Stimulated activated CD4-positive, alpha-beta T cell treated with anti-CD3 and anti-CD28 coated beads, Interleukin-4, amount 100 ng/mL, for 1 hour (primary cell): ENCODE measurements at places on chromosomes 5 and 9.

DNA sequence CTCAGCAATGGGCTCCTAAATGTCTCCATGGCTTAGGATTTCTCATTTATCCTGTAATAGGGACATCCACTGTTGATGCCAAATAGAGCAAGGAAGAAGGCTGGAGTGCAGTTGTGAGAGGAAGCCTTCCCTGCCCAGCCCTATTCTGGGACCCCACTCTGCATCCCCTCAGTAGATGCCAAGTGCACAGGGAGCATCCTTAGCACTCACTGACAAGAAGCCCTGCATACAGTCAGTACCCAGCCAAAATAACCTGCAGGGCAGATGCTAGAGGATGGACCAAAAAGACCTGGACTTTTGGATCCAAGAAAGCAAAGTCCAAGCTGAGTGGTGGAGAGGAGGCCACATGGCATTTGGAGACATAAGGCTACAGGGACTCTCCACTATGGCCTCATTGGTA is 113.5 kb upstream of the SPOCK1 start:
- no peak for DNase-seq

DNA sequence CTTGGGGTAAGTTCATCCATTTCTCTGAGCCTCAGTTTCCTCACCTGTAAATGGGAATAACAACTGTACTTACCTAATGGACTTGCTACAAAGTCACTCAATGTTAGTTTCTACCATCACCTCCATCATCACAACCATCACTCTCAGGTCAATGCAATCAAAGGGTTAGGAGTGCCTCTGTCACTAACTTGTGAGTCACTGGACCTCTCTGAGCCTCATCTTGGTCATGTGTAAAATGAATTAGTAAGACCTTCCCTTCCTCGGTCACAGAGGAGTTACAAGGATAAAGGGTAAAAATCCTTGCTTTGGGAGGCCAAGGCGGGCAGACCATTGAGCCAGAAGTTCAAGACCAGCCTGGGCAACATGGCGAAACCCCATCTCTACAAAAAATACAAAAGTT is 12.8 kb downstream of the FABP6 start:
- no peak for DNase-seq

DNA sequence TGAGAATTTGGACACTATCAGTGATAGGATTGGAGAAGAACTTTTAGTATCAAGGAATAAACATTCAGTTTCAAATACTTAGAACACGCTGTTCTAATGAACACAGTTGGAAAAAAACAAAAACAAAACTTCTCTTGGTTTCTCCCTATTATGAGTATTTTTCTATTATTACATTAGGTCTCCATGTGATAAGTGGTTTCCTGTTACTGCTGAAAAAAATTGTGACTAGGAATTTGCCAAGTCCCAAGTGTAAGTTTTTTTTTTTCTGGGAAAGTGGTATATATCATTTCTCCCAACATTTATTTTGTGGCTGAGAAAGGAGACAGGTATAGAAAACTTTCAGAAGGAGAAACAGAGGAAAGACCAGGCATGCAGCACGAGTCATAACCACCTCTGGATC is 41.1 kb downstream of the PCSK1 start:
- DNase-seq: no peak

DNA sequence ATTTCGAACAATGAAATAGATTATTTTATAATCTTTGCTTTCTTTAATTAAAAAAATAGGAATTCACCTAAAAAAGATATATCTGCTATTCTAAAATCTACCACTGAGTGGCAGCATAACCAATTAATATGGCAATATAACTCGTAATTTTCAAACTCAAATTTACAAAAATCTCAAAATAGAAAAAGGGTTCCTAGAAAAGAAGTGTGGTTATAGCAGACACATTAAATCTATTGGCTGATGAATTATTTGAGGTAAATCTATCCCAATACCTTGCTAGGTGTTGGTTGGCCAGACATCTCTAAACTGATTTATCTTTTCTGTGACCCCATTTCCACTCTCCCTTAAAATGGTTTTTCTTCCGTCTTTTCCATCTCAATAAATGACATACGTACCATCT is 30.2 kb upstream of the NRG2 start:
- DNase-seq: no peak

- no peak for DNase-seq
Observed at GRCh38 chr5:72314571-72315172, 5.4 kb downstream of the MRPS27 start.

- DNase-seq: no peak
Observed at GRCh38 chr5:112737070-112737462, 619 bp upstream of the APC start.

DNA sequence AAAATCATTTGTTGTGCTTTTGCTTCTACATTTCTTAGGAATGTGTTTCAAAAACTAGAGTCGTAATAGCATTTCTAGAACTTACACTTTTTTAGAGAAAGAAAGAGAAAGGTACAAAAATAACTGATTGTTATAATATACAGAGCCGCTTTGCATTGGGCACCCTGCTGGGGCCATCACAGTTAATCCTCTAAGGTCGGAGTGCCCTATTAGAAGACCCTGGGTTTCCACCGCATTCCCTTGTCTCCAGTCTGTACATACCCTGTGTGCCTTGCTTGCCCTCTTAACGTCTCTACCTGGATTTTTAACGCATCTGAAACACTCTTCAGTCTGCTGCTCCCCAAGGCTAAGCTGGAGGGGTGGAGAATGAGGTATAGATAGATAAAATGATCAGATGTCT is 1.3 kb downstream of the MARVELD2 start:
- DNase-seq: no peak

- DNase-seq: no peak
Observed at GRCh38 chr5:26326153-26326759, 712.1 kb downstream of the CDH9 start.

DNA sequence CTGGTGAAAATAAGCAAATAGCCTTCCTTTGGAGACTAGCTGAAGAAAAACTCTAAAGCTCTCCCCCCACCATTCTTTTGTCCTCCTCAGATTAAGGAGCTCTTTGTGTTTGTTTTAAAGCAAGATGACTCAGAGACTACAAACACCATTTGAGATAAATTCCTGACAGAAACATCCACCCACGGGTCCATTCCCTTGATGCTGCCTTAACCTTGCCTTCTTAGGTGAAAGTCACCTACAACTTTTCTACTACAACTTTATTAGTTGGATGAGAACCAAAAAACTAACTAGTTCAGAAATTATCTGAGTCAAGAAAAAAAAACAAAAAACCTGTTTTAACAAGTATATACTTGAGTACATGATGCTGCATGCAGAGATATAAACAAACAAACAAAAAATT is 831.1 kb downstream of the NR2F1-AS1 start:
- no peak for DNase-seq

- no peak for DNase-seq
Observed at GRCh38 chr5:6634788-6635430, 1.7 kb downstream of the SRD5A1 start.

GRCh38 chr5:115798252-115798651 is 18.2 kb downstream of the CDO1 start:
- DNase-seq: no peak

- peak; percentile 28 for DNase-seq
Observed at GRCh38 chr5:172005708-172006320, 624 bp downstream of the FBXW11 start.

- no peak for DNase-seq
Observed at GRCh38 chr5:102718819-102719218, 36.3 kb upstream of the PAM start.

GRCh38 chr9:100639854-100640253 is 62.0 kb downstream of the CAVIN4 start:
- DNase-seq: no peak

- no peak for DNase-seq
Observed at GRCh38 chr5:52661903-52662595, 125.7 kb upstream of the ITGA1 start.

DNA sequence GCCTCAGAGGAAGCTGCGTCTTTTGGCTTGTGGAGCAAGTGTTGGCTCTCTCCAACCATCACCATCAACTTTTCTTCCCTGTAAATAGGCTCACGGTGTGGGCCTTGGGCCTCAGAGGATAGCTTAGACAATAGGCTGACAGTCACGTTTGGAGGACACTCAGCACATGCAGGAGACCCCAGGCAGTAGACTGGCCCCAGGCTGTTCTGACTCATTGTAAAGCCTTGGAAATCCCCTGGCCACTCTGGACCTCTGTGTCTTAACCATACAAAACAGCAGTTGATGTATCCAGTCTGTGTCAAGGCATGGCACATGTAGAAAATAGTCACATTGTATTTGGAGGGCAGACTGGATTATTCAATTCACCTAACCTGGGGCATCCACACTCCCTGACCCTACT is 18.6 kb downstream of the CD74 start:
- no peak for DNase-seq

DNA sequence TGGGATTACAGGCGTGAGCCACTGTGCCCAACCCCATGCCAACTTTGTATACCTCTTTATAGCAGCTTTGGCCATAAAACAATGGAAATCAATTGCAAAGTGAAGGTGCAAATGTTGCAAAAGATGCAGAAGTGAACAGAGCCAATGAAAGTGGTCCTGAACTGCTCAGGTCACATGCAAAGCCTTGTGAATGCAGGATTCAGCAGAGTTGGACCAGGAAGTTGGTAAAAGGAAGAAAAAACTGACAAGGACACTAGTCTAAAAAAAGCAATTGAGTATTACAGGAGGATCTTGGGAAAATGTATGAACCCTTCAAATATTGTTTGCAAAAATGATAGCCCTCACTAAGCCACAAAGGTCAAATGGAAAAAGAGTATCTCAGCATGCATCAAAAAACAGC is 4.5 kb upstream of the MAP3K1 start:
- DNase-seq: no peak

DNA sequence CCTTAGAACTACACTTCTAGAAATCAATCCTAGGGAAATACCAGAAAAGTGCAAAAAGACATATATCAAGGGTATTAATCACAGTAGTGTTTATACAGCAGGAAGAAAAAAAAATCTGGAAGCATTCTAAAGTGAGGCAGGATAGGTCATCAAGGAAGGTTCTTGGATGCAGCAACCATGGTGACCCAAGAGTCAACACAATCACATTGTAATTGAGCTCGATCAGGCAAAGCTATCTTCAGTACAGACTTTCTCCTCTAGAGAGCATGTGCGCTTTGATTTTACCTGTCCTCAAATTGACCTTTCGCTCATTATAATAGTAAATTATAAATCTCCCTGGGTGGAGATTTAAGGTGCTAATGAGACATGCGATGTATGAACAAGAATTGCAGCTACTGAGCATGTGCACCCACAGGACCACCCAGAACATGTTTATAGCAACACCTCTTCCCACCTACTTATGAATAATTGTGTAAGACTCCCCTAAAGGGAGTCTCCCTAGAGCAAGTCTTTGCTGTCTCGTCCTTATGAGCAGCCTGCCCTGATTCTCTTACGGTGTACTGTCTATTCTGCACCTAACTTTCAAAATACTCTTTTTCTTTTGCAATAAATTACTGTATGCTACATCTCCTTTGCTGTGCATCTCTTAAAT is 297.7 kb downstream of the ATPSCKMT start:
- no peak for DNase-seq

GRCh38 chr9:134518004-134518606 is 123.5 kb upstream of the COL5A1 start:
- DNase-seq: no peak

GRCh38 chr9:20355022-20355421 is 267.3 kb downstream of the MLLT3 start:
- DNase-seq: no peak

DNA sequence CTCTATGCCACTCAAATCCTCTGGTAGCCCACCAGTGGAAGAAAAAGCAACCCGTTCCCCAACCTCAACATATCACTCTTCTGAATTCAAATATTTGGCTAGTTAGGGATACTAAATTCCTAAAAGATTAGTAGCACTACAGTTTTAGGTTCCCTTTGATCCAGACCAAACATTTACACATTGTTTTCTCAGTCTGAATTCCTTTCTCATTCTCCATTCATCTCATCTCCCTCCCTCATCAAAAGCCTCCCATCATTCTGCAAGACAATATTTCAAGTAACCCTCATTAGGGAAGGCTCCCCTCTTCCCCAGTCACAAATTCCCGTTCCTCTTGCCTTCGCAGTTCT is 26.3 kb downstream of the ADAM19 start:
- no peak for DNase-seq

- DNase-seq: no peak
Observed at GRCh38 chr9:121491111-121491510, 8.5 kb downstream of the GGTA1 start.

- DNase-seq: no peak
Observed at GRCh38 chr5:169666365-169666764, 29.3 kb downstream of the DOCK2 start.

DNA sequence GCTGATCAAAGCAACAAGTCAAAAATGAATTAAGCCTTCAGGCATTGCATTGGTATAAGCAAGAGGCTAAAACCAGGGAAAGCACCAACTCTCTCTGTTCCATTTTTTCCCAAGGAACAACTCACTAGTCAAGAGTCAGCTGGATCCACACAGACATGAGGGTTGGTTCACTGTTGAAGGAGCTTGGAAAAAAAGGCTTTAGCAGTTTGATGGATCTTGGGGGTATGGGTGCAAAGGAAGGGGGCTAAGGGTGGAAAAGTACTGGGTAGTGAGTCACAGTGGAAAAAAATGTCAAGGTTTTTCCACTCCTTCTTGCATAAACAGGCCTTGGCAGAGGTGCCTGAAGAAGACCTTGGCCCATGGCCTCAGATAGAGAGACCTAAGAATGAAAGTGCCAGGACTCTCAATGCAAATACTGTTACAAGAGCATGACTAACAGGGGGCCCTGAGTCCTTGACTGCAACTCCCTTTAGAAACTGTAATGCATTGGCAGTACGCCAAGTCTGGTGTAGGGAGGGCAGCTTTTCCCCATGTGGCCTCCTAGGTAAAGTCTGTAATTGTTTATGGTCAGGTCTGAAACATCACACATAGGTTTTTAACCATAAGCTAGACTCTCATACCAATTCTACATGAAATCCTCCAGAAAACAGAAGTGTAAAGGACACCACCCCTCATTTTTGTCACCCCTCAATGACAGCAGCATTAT is 23.7 kb downstream of the ACTL7A start:
- DNase-seq: peak; percentile 21

DNA sequence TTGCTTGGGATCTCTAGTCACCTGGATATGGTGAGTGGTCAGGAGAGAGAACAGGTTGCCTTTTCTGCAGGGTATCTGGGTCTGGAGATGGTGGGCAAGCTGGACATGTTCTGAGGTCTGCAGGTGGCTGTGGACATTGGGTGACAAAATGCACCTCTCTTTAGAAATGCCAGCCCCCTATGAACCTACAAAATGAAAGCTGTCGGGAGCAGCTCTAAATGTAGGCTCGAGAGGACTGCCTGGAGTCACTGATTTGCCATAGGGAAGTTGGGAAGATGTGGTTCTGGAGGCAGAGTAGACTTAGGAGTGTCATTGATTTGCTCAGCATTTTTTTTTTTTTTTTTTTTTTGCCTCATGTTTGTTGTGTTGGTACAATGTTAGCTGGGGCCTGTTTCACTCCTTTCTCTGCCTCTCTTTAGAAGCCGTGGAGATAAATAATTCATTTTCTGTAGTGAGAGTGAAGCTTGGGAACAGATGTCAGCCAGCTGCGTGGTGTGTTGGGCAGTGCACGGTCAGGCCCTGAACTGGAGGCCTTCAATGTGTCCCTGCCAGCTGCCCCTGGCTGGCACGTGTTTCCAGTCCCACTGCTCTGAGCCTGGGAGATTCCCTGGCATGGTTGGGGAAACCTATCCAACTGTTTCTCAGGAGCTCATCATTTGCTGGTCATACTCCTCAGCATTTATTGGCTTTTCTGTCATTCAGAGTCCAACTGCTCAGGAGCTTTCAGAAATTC is 5.4 kb downstream of the RGS3 start:
- DNase-seq: no peak

- no peak for DNase-seq
Observed at GRCh38 chr5:72138943-72139521, 31.8 kb downstream of the MAP1B start.

- DNase-seq: no peak
Observed at GRCh38 chr5:107619781-107620180, 51.0 kb downstream of the EFNA5 start.

GRCh38 chr5:169029661-169030274 is 271.2 kb downstream of the SLIT3 start:
- no peak for DNase-seq
